ENCODE measurements at places on chromosomes 4 and X.

DNA sequence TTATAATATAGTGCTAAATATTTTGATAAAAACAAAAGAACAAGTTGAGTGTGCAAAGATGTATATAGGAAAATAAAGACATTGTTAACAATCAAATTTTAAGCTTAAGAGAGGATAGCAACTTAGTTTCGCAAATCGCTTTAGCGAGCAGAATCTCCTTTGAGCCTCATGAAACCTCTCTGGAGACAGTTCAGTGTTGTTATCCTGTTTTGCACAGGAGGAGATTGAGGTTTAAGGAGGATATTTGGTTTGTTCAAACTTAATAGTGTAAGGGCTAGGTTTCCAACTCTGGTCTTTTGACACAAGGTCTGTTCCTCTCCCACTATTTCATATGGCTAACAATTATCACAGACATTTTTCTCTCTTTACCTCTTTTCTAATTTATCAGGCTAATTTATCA lies 1848.5 kb upstream of the TENM3 start:
- DNase-seq: no peak

- no peak for DNase-seq
These were observed 243.1 kb downstream of the ANK2 start for GRCh38 chr4:113292371-113293042.

GRCh38 chrX:107845625-107846024 lies 20.0 kb downstream of the MID2 start:
- no peak for DNase-seq

GRCh38 chr4:176642472-176642871 lies 150.2 kb downstream of the VEGFC start:
- no peak for DNase-seq

DNA sequence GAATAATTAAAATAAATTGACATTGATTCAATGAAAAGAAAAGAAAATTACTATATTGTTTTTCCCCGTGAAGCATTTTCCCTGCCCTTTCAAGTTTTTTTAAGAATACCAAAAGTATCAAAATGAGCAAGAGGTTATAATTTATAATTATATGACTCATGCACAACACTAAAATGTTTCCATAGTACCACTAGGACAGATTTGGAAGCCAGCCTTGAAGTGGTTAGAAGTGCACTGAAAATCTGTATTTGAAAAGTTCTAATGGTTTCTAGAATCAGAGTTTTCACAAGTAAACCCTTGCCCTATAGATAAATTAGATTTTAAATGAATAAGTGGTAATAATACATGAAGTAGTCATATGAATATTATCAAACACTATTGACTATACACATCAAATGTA lies 140.9 kb downstream of the HNRNPD start:
- no peak for DNase-seq

- DNase-seq: no peak
These were observed 2616.0 kb downstream of the ARAP2 start for GRCh38 chr4:33628296-33628695.

DNA sequence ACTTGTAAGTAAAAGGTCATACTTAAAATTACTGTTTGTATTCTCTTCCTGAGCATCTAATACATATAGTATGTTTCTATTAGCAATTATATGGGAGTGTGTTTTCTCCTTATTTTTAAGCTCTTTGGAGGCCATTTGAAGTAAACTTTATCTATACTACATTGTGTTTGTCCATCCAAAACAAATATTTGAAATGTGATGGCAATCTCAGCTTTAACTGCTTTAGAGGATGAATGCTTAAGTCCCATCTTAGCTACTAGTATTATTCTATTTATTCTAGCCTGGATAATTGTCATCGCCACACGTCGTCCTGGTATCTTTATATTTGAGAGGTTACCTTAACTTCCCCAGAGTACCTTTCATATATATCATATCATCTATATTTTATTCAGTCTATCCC lies 335.8 kb downstream of the NAF1 start:
- DNase-seq: no peak

GRCh38 chrX:144566592-144566991 lies 680.7 kb upstream of the SPANXN1 start:
- DNase-seq: no peak

- no peak for DNase-seq
These were observed 62.5 kb downstream of the RGS12 start for GRCh38 chr4:3355266-3355748.

DNA sequence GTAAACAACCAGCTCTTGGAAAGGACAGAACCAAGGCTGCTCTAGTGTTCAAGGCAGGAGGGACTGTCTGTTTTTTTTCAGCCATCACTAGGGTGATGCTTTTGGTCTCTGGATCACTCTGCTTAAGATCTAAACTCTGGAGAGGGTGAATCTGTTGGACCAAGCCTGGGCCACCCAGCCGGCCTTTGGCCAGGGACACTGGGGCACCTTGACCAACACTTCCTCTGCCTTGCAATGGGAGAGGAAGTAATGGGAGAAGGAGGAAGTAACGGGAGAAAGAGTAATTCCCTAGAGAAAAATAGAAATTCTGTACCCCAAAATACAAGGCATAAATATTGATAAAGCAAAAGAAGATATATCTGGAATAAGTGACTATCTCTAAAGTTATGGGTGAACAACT lies 12.9 kb downstream of the CHRNA9 start:
- no peak for DNase-seq

DNA sequence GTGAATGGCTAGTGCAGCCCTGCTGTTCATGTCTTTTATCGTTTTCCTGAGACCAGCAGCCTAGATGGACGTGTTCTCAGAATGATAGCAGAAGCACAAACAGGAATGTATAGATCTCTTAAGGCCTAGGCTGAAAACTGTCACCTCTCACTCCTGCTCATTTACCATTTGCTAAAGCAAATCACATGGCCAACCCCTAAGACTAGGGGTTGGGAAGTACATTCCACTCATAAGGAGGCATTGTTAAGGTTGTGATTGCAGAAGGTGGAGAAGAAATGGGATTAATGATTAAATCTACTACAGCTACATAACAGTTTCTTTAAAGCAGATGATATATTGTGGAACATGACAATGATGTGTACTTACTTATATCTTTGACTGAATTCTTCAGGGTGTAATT lies 536.8 kb upstream of the FTHL17 start:
- no peak for DNase-seq

- DNase-seq: no peak
These were observed 115.7 kb upstream of the MXRA5 start for GRCh38 chrX:3462166-3462508.

DNA sequence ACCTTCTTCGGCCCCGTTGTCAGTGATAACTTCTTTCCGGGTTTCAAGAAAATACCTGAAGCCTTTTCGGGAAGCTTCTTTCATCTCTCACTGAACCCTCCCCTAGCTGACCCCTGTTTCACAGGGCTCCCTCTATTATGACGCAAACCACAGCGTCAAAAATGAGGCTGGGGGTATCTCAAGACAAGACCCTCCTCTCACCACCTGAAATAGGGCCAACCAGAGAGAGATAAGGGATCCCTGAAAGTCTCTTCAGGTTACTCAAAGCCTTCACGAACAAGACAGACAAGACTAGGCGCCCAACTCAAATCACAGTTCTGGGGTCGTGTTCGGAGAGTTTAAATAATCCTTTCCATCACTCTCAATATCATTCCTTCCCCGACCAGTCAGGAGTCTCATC lies 1.2 kb downstream of the PHF8 start:
- no peak for DNase-seq

- DNase-seq: no peak
These were observed 514.4 kb downstream of the RPA4 start for GRCh38 chrX:97398030-97398551.

GRCh38 chr4:72118017-72118416 lies 86.2 kb downstream of the NPFFR2 start:
- DNase-seq: no peak

GRCh38 chrX:55908661-55909212 lies 191.2 kb downstream of the RRAGB start:
- no peak for DNase-seq

GRCh38 chrX:118448273-118448783 lies 47.3 kb upstream of the DOCK11 start:
- no peak for DNase-seq

DNA sequence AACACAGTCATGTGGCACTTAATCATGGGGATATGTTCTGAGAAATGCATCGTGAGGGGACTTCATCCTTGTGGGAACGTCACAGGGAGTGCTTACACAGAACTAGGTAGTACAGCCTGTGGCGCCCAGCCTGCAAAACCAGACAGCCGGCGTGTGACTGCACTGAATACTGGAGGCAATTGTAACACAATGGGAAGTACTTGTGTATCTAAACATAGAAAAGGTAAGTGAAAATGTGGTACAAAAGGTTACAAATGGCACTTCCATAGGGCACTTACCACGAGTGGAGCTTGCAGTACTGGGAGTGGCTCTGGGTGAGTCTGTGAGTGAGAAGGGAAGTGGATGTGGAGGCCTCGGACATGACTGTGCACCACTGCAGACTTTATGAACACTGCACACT lies 5.2 kb downstream of the TLR3 start:
- DNase-seq: no peak

DNA sequence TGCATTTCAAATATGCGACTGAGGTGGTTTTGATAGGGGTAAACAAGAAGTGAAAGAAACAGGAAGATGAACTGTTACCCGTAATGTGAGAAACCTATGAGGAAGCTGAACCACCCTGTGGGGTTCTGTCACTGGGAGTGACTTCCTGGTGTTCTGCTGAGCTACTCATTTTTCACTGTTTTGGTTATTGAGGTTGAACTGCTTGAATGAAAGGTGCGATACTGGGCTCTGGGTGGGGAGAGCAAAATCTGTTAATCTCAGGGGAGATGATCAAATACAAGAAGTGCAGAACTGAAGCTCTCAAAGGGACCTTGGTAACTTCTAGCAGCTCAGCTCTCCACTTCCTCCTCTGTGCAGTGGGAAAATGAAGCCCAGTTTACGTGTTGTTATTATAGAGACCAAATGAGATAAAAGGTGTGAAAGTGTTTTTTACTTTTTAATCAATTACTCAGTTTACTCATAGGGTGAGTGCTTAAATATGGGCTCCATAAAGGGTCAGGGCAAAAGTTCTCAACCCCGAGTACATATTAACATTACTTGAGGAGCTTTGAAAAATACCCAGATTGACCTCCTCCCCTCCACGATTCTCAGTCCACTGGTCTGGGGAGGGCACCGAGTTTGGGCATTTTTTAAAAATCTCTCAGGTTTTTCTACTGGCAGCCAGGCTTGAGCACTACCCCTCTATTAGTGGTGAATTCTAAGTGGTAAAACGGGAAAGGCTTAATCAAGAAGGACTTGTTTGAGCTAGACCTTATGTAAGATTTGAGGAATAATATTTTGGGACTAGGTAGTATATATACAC lies 66.7 kb downstream of the COQ2 start:
- DNase-seq: peak; percentile 87

DNA sequence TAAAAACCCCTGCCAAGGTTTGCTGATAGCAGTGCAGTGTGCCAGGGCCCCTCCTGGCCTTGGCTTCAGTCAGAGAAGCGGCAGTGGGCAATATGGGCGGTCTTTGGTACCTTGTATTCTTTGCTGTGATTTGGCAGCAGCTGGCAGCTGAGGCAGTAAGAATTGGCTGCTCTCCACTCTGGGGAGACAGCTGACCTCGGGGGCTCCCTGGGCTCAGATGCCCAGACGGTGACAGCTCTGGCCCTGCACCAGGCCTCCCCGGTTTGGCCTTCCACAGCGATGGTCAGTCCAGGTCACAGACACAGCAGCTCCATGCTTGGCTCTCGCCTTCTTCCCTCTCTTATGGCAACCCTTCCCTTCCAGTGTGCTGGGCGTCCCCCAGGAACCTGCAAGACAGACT lies 330.9 kb downstream of the BCOR start:
- DNase-seq: no peak

GRCh38 chr4:71533121-71533520 lies 194.3 kb downstream of the SLC4A4 start:
- DNase-seq: no peak

DNA sequence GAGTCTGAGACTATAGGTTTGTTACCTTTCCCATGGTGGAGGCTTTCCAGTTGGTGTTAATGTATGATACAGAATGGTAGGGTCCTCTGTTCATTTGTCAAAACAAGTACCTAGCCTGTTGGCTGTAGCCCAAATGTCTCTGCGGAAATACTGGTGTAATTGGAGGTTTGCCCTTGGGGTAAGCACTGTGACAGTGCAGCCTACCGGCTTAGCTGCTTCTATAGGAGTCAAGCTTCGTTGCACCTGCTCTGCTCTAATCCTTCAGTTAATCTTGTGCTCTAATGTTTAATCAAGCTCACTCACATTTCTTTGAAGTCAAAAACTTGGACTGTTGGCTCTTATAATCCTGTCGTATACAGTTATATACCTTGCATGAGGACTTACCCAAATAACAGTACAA lies 203.4 kb downstream of the CCNG2 start:
- no peak for DNase-seq

DNA sequence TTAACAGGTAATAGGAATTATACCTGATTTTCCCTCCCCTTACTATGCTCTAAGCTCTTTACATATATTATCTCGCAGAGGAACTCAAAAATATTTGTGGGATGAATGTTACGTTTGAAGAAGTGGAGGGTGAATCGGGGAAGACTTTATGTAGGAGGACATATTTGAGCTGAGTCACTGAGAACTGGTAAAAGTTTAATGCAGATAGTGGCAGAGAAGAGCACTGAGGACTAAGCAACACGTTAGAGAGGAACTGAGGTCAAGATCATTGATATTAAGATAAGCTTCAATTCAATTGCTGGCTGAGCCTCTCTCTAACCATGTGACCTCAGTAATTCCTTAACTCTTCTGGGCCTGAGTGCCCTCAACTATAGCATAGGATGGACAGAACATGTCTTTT lies 26.4 kb upstream of the ELOVL6 start:
- DNase-seq: no peak

GRCh38 chr4:100016191-100016590 lies 66.1 kb upstream of the H2AZ1 start:
- DNase-seq: no peak

DNA sequence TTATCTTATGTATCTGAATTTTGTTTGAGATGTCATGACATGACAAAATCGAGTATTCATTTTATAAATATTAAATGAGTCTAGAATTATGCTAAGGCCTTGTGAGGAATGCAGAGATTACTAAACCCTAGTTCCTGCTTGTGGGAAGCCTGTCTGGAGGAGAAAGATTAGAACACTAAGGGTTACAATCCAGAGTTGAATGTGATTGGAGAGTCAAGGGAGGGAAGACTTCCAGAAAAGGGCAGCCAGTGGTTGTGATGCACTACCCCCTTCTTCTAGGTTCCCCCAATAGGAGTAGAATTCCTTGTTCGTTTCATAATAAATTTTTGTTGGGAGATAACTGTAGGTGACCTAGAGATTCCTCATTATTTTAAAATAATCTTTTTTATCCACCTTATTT lies 141.1 kb downstream of the AFF1 start:
- no peak for DNase-seq

DNA sequence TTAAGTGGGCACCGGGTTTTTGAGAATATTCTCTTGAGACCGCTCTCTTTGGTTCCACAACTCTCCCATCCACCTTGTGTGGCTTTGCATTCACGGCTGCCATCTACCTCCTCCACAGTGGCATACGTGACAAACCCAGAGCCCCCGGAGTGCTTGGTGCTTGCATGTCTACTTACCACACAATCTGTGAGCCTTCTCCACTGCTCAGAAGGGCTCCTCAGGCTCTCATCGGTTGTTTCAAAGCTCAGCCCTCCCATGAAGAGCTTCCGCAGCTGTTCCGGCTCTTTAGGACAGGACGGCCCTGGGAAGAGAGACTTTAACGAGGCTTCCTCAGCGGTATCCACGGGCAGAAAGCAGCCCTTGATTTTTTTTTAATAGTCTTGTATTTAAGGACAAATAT lies 167.6 kb upstream of the ANK2 start:
- no peak for DNase-seq

Data from HL-60 (cell line).